ENCODE measurements at places on chromosomes 12 and 14.

DNA sequence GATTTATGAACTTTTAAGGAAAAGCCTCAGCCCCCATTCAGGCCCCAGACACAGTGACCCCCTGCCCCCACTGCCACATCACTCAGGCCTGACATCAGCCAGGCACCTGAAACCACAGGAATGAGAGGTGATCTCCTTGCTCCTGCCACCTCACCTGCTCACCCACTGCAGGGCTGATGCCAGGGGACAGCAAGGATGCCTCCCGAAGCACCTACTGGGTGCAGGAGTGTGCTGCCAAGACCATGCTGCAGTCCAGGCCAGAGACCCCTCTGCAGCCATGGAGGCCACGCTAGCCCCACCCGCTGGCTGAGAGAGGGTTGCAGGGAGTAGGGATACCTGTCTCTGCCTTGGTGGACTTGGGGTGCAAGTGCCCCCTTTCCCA, 18.6 kb upstream of the KRT7 start:
- no peak for DNase-seq

GRCh38 chr12:5456906-5457305, 25.0 kb downstream of the NTF3 start:
- no peak for DNase-seq

DNA sequence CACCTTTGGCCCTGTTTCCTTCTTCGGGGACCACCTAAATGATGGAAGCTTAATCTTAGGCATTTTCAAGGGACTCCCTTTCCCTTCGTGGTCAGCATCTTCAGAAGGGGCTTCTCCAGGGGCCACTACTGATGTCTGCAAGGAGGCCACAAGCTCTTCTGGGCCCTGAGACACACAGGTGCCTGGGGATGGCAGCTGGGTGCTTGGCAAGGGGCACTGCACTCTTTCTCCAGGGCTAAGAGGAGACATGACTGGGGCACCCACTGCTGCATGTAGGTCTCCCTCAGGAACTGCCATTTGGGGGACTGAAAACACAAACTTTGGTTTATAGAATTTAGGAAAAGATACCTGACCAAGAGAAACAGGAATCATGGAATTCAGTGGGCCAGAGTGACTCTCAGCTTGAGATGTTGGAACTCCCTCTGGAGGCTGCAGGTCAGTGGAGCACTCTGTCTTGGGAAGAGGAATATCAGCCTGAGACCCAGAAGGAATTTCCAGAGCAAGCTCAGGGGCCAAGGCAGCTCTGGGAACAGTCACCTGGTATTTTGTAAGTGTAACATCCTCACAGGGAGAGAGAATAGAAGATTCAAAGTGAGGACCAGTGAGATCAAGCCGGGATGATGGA, 16.0 kb downstream of the PLD4 start:
- DNase-seq: peak; percentile 54

DNA sequence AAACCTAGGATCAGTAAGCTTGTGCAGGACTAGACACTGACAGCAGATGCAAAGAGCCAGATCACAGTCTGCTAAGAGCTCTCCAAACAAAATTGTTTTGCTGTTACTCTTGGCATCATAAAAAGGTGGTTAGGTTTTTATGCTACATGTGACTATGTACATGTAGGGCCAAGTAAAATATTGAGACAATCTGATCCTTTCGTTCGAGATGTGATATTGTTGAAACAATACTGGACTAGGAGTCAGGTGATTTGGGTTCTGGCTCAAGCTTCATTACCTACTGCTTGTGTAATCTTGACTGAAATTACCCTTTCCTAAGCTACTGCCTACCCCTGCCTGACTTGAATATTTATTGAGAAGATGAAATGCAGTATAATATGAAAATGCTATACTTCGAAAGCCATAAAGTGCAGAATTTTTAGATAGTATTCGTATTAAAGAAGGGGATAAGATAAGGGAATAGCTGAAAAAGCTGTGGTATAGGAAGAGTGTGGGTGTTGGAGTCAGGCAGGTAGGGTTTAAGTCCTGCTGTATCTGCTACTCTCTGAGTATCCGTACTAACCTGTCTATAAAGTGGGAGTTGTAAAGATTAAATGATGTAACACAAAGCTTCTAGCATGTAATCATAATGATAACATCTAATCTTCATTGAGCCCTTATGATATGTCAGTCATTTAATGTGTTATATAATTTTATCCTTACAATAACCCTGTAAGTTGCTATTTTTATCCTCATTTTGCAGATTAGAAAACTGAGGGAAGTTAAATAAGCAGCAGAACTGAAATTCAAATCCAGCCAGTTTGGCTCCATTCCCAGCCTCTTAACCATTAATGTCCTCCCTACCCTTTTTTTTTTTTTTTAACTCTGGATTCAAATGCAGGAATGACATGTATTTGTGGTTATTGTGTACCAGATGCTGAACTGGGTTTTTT, 38.6 kb upstream of the ATF1 start:
- DNase-seq: no peak

GRCh38 chr12:44285321-44285960, 449.6 kb downstream of the TMEM117 start:
- DNase-seq: no peak

GRCh38 chr14:104659764-104660523, 29.5 kb upstream of the INF2 start:
- no peak for DNase-seq

DNA sequence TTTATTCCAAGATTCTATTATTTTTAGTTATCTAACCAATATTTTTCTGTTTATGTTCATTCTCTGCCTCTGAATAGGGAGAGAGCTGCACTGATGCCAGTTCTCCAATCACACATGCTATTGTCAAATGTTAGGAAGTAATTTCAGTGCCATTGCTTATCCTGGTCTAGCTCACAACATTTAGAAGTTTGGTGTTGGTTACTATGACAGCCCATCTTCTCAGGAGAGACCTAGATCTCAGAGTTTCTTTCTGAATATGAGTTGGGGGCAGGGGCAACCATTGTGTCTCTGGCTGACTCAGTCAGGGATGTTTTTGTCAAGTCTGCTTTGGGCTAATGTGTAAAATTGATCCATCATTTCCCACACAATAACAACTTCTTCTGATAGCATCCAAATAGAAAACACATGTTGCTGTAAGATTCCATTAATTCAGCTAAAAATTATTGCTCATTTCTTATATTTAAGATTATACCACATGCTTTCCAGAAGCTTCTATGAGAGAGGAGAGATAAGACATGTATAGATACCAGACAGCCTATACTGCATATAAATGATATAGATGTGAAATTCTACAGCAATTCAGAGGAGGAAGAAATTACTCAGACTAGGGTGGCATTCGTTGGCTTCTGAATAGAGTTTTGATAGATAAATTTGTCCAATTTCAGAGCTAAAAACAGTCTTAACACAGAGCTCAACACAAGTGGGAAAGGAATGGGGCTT, 64.8 kb downstream of the DACT1 start:
- DNase-seq: no peak

- no peak for DNase-seq
These were observed 12.0 kb downstream of the KIF26A start for GRCh38 chr14:104150136-104151025.

GRCh38 chr14:68135028-68135427, 315.4 kb downstream of the RAD51B start:
- DNase-seq: no peak

- DNase-seq: no peak
These were observed 457.2 kb downstream of the TMTC2 start for GRCh38 chr12:83143950-83144349.

GRCh38 chr12:104505095-104505818, 48.5 kb downstream of the CHST11 start:
- no peak for DNase-seq

GRCh38 chr14:59377491-59377890, 87.7 kb downstream of the GPR135 start:
- no peak for DNase-seq
